ENCODE measurements at places on chromosomes 4 and X.

DNA sequence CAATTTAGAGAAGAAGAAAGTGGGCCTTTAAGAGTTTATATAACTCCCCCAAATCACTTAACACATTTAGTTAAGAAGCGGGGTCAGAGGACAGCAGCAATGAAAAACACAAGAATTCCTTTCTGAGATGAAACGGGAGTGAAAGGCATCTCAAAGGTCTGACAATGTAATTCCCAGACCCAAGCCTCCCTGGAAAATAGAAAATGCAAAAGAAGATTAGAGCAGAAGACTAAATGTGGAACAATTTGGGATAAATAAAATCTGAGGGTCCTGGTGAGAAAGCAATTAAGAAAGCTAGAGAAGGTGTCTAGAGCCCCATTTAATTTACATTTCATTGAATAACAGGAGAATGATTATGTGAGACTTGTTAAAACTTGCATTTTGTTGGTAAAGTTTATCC lies 19.1 kb upstream of the ART3 start:
- no peak for DNase-seq

GRCh38 chrX:703866-704265 lies 73.3 kb downstream of the SHOX start:
- DNase-seq = no peak

- no peak for DNase-seq
Observed at GRCh38 chr4:122689972-122690371, 42.5 kb upstream of the BBS12 start.

DNA sequence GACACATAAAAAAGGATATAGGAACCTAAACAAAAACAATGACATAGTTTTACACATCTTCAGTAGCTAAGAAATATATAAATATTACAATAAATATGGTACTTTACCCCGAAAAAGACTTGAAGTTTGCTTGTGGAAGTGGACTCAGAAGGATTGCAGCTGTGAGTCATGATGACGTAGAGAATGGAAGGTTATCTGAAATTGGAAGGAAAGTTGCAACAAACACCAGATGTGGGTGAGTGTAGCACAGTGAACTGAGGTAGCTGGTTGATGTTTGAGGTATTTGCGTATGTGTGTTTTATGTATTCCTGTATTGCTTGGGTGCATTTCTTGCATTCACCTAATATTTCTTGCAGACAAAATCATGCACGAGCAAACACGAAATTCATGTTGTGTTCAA lies 113.0 kb downstream of the ARX start:
- DNase-seq = no peak

DNA sequence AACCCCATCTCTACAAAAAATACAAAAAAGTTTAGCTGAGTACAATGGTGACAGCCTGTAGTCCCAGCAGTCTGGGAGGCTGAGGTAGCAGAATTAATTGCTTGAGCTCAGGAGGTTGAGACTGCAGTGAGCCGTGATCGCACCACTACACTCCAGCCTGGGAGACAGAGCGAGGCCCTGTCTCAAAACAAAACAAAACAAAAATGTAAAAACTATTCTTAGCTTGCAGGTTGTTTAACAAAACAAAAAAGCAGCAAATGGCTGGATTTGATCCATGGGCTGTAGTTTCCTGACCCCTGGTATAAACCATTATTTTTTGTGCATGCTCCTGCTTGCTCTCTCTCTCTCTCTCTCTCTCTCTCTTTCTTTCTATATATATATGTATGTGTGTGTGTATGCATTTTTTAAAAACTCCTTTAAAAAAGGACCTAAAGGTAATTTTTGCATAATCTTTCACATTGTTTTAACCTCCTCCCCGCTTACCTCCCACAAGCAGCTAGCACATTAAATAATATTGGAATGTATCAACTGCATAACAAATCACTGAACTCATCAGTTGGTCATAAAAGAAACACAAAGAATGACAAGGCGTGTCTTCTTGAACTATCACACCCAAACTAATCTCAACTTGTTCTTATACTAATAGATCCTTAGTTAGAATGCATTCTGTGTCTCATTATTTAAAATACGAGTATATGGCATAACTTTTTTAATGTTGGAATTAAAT lies 4.8 kb downstream of the AREG start:
- no peak for DNase-seq

DNA sequence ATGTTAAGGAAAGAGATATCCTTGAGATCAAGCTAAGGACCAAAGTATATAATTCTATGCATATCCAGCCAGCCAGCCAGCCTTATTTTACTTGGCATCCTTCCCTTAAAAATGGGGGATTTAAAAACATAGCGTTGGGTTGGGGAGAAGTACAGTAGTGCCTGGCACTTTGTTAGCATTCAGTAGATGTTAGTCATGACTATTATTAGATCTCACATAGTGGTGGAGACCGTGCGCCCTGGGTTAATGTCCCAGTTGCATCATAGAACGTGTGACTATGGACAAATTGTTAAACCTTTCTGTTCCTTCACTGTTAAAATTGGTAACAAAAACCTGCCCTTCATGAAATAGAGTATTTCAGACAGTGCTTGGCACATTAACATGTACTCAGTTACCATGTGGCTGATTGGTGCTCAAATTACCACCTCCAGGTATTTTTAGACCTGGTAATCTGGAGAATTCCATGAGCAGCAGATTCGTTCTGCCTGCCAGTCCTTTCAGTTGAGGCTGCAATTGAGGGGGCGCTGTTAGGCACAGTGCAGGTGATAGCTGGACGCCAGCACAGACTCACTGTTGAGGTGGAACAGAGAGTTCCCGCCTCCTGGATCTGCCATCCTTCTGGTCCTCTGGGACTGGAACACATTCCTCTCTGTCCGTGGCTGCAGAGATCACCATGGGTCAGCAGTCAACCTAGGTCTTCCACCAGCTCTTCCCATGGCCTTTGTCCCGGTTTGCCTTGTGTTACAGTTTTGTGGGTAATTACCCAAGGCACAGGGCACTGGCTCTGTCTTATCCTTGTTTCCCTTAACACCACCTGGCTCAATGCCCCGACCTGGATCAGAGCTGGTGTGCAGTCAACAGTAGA lies 31.7 kb downstream of the RBBP7 start:
- DNase-seq = no peak

DNA sequence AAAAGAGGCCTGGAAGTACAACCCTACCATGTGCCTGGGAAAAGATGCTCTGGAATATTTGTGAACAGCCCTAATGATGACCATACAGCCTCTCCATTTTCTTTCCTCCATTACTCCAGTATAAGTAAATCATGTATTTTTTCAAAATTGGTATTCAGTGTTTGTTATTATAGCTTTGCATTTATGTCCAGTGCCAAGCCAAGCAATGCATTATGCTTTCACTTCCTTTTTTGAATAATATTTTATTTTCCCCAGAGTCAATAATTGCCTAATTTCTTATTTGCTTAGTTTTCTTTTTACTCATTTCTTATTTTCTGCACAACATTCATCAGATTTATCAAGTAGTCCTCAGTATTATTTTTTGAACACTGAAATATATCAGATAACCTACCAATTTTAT lies 49.3 kb upstream of the EOLA2 start:
- no peak for DNase-seq

DNA sequence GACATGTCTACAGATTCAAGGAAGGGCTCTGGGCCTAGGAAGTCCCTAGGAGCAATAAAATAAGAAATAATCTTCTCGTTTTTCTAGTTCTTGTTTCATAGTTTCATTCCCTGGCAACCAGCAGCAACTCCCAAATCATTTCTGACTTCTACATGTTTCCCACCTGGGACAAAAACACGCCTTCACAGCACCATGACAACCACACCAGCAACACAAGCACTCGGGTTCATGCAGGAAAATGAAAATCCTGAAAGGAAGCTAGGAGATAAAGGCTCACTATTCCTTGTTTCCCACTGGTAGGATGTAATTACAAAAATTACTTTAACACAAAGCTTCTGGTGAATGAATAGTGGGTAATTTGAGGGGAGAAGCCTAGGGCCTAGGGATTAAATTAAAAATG lies 158.9 kb downstream of the ADAMTS3 start:
- DNase-seq = no peak

- DNase-seq = no peak
Observed at GRCh38 chr4:33086331-33086925, 2366.3 kb downstream of the PCDH7 start.

DNA sequence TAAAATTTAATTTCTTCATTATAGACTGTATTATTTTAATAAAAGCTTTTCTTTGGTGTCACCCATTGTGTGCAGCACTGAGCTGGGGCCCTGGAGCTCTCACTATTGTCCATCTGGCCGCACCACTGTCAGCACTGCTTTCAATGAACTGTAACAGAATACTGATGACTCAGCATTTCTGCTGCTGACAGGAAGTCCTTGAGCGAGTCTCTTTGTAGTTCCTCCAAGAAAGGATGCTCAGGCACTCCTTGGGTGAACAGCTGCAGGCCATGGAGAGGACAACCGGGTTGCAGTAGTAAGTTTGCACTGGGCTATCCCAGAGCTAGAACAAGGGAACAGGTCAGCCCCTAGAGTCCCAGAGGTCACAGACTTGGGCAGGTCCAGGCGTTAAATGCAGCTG lies 81.6 kb downstream of the SORBS2 start:
- no peak for DNase-seq

- no peak for DNase-seq
Observed at GRCh38 chrX:26918631-26919030, 544.5 kb downstream of the PPP4R3C start.

GRCh38 chr4:188854436-188854835 lies 715.2 kb downstream of the TRIML1 start:
- DNase-seq = no peak

DNA sequence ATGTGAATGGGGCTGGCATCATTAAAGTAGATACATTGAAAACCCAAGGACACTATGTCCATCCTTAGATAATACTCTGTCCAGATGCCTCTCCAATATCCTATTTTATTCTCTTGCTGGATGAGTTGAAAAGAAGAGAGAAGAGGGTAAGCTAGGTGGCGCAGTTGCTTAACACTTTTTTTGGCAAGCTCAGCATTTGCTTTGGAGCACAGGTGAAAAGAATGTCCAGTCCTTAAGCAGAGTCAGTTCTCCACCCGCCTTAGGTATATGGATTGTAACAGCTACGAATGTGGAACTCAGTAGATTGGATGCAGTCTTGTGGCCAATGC lies 208.4 kb downstream of the NWD2 start:
- DNase-seq = peak; percentile 11

- DNase-seq = no peak
Observed at GRCh38 chrX:30904186-30904585, 15.1 kb upstream of the TAB3 start.

- no peak for DNase-seq
Observed at GRCh38 chrX:3307881-3308280, 38.6 kb downstream of the MXRA5 start.

DNA sequence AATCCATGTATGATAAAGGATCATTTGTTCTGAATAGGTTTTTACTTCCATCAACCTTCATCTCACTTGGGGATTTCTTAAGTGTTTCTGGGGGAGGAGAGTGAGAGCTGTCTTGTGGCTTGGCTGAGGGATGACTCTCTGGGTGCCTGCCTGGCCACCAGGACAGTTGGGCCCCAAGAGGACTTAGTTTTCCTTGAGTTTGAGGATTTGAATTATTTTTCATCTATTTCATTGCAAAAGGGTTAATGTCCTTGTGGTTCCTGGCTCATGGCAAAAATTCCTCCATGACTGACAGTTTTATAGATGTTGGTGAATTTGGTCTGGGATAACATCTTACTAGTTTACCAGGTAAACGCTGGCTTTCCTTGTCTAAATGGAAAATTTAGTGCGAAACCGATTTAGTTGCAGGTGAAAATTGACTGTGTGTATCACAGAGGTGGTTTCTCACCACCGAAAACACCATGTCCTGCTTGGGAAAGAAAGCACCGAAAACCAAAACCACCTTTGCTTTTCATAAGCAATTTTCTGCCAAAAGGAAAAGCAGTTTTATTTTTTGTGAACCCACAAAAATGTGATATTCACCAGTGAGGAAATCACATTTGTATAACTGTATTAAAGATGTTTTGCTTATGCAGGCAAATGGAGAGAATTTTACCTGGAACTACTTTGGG lies 331.3 kb upstream of the SFRP2 start:
- no peak for DNase-seq

DNA sequence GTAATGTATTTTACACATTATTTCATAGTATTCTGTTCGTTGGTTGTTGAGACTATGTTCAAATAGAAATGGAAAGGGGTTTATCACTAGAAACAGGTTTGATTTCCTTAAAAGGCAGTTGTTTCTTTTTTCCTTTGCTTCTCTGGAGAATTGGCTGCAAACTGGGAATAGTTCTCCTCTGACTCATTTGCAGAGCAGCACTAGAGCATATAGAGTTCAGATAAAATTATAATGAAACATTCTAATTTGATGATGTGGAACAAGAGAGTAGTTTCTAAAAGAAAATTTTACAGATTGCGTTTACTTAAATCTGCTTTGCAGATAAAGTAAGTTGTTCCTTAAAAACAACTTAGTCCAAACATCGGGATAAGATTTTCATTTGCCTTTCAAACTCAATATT lies 29.7 kb downstream of the SYNPO2 start:
- no peak for DNase-seq

GRCh38 chrX:140342410-140342809 lies 162.5 kb downstream of the SOX3 start:
- DNase-seq = no peak

DNA sequence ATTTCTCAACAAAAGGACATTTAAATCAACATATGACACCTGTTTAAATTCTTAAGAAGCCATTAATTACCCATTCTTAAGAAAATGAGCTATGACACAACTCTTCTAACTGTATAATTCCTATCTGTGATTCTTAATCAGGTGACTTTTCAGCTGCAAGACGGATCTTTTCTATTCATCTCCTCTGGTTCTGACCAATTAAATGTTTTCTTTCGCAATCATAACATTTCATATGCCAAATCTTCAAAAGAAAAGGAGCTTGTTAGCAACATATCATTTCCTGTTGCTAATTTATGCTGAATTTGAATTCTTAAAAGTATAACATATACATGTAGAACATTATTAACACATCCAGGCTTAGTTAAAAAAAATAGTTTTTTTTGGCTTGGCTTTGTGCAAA lies 62.5 kb downstream of the SEL1L3 start:
- DNase-seq = no peak

- DNase-seq = no peak
Observed at GRCh38 chrX:48156014-48156413, 25.6 kb downstream of the SPACA5B start.

DNA sequence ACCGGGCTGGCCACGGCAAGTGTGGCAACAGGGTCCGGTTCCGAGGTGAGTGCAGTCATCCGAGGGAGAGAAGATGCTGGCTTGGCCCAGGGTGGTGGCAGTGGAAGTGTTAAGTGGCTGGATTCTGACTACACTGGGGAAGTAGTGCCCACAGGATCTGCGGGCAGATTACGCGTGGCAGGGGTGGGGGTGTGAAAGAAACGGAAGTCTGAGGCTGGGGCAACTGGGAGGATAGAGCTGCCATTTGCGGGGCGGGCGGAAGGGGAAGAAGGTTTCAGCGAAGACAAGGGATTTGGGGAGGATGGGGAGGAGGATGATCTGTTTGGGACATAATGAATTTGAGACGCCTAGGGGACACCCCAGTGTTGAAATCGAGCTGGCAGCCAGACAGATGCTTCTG lies 5.3 kb downstream of the RS1 start:
- no peak for DNase-seq

GRCh38 chrX:18076434-18076833 lies 144.3 kb downstream of the BEND2 start:
- no peak for DNase-seq
